NCI-H2171 treated with DMSO at 0.1 percent for 48 hours (cell line): ENCODE measurements at places on chromosomes 1 and 21.

DNA sequence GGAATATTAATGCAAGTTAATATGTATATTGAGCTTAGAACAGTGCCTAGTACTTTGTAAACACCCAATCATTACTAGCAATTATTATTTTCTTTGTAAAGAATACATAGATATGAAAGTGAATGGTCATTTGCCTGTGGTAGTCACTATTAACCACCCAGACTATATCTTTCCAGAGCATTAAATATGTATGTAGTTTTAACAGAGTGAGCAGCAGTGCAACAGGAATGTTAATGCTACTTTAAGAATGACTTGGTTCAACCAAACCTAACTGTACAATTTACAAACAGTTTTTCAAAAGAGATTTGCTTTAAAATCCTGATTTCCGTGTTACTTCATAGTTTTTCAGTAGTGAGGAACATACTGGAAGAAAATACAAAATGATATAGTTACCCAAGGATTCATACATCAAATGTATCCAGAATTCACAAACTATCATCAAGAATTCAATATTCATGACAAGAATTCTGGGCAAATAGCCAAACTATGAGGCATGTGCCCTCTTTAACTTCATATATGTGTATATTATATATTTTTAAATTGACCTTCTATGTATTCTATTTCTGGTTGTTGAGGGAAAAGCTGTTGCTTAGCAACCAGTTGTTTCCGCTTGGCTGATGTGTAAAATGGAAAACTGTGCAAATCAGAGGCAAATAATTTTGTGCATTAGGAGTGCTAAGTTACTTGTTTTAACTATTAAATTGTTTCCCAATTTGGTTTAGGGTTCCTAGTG, 34.9 kb upstream of the IVNS1ABP start:
- no peak for DNase-seq

DNA sequence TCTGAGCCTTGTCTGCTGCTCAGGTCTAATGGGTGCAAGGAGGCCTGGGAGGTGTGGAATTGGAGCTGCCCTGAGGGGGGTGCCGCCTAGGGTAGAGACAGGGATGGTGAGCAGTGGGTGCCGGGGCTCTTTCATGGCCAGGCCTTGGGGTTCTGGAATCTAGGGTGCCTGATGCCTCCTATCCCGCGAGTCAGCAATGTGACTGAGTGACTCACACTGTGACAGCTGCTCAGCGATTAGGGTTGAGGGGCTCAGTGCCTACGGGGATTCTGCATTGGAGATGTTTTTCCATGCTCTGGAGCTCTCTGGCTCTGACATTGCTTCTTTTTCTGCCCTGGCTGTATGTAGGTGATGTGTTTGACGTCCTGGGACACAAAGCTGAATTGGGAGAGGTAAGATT, 16.8 kb downstream of the ATP8B2 start:
- no peak for DNase-seq

DNA sequence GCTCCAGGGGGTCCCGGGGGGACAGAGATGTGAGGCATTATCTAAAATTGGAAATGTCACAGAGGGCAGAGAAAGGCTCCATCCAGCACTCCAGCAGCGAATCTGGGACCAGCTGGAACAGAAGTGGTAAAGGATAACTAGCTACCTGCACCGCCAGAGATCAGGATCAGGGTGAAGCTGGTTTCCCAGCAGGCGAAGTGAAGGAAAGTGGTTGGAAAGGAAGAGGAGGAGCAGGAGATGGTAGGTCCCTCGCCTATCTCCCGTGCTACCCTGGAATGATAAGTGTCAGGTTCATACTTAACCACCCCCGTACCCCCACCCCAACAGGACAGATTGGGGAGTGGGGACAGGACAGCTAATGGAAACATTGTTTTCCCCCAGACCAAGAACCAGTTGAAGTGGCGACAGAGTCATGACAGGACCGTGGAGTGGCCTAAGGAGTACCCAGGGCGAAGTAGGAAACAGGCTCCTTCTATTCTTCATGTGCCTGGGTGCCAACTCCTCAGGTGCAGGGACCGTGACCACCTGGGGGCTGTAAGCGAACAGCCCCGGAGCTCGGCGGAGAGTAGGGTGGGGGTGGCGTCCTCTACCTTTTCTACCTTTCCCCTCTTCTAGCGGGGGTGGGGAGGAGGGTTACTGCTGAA, 717 bp downstream of the B4GALT3 start:
- DNase-seq: no peak

DNA sequence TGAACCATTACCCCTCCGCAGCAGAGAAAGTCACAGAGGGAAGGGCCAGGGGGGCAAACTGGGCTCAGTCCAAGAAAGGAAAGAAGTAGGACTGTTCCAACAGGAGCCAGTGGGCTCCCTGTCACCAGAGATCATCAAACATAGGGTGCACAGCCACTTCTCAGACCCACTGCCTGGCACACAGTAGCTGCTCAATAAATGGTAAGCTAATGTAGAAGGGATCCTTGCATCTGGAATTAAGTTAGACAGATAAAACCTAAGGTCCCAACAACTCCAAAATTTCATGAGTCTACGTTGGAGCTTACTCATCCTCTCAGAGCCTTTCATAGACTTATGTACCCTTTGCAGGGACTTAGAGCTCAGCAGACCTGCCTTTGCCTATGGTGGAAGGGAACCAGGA, 3.5 kb downstream of the BLACAT1 start:
- no peak for DNase-seq

- DNase-seq: no peak
Observed at GRCh38 chr1:59443310-59443709, 146.4 kb downstream of the FGGY start.
